ENCODE measurements at places on chromosomes 6 and 20.

DNA sequence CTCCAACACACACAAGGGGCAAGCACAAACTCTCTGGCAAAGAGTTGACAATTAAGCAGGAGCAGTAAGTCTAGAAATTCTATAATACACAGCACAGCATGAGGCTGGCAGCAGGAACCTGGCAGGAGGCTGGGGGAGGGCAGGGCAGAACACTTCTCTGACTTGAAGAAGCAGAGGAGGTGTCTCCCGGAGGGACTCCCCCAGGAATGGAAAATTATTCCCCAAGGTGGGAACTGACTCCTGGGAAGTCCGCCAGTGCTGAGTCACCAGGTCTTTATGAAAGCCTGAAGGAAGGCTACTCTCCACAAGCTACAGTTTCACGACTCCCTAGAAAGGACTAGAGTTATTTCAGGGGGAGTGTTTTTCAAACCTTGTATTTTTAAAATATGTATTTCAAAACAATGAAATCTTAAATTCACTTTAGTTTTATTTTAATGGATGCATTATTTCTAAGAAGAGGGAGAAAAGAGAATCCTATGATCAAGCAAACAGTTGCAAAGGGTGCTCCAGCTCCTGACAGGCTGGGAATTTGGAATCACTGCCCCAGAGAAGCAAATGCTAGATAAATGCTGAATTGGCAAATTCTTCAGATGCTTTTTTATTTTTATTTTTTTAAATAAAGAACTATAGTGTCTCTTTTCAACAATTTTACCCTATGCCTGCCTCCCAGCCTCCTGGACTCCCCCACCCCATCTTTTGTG is 192.8 kb downstream of the LY86 start:
- no peak for DNase-seq

DNA sequence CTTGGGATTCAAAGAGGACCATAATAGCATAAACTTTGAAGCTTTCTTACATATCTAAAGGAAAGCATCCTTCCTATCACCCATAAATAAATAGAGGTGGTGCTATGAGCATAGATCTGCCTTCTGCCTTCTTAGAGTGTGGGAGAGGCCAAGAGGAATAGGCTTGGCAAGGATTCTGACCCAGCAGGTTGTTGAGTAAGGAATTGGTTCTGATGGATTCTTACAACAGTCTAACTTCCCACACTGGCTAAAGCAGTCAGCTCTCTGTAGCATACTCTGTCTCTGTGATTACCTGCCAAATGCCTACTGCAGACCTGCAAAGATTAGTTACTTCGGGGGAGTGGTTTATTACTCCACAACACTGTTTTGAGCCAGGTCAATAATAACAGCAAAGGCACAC is 198.0 kb upstream of the RAB32 start:
- no peak for DNase-seq

GRCh38 chr6:113672491-113673149 is 184.5 kb upstream of the MARCKS start:
- no peak for DNase-seq

DNA sequence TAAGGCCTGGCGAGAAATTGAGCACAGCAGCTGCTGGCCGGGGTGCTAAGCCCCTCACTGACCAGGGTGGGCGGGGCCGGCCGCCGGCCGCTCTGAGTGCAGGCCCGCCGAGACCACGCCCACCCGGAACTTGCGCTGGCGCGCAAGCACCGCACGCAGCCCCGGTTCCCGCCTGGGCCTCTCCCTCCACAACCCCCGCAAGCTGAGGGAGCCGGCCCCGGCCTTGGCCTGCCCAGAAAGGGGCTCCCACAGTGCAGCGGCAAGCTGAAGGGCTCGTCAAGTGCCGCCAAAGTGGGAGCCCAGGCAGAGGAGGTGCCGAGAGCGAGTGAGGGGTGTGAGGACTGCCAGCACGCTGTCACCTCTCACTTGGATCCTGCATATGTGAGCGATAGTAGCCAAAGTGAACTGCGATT is 251.2 kb downstream of the GJA1 start:
- no peak for DNase-seq

DNA sequence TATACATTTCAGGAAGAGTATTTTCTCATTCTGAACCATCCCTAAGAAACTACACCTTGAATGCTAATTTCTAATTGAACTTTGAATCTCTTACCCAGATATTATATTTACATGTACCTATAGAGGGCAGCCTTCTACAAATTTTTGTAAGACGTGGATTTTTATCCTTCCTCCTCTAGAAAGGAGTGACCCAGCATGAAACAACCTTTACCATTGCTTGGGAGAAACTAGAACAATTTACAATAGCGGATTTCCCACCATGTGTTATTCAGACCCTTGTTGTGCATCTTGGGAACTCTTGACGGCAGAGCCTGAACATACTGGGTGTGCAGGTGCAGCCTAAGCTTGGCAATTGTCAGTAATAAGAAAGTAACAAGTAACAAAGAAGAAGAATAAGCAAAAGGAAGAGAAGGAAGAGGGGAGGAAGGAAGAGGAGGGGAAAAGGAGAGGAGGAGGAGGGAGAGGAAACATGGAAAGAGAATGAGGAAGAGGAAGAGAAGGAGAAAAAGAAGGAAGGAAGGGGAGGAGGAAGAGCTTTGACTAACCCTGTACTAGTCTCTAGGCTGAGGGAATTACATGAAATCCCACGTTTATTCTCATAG is 10.8 kb upstream of the TAAR1 start:
- DNase-seq: no peak

- DNase-seq: no peak
Observed at GRCh38 chr6:151166180-151166579, 73.6 kb upstream of the AKAP12 start.

DNA sequence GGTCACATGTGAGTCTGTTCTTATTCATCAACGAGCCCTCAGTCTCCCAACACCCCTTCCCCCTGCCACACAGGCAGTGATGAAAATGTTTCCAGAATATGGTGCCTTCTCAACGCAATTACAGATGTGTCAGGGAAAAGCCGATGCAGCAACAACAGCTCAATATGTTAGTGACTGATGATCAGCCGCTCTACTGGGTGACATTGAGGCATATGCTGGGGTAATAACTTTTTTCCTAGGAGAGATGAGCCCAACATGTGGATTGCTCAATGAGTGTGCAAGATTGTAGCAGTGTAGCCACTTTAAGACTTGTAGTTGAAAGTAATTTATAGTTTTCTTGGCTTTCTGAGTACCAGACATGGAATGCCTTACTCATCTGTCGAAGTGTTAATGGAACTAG is 49.4 kb downstream of the DTD1 start:
- no peak for DNase-seq

- no peak for DNase-seq
Observed at GRCh38 chr6:108592371-108593337, 31.9 kb downstream of the FOXO3 start.

DNA sequence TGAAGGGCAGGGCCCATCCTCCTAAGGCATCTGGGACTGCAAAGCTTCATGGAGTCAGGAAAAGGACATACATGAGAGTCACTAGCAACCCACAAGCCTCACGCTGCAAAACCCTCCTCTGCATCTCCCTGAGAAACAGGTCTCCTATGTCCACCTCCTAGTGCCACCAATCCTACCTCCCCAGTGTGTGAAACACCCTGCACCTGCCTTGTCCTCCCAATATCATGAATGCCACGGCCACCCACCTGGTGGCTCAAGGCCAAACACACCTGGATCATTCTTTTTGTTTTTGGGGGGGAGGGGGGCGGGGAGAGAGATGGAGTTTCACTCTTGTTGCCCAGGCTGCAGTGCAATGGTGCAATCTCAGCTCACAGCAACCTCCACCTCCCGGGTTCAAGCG is 90.5 kb downstream of the ZMYND8 start:
- no peak for DNase-seq

- DNase-seq: no peak
Observed at GRCh38 chr6:28996844-28997510, 8.1 kb downstream of the ZNF311 start.

GRCh38 chr20:3406481-3407039 is 909 bp downstream of the DNAAF9 start:
- peak; percentile 11 for DNase-seq

GRCh38 chr20:13793001-13793400 is 8.2 kb downstream of the NDUFAF5 start:
- DNase-seq: no peak

DNA sequence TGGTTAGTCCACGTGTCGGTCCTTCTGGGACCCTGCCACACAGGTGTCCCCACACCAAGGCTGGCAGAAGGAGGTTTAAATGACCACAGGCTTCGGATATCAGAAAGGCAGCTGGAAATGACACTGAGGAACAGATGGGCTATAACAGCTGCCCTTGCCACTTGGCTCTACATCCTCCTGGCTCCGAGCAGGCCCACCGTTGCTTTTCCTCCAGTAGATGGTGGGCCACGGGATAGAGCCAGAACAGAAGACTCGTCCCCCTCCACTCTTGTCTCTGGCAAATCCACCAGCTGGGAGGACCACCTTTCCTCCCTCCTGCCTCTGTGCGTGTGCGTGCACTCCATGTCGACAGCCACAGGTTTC is 17.6 kb downstream of the WRNIP1 start:
- no peak for DNase-seq

GRCh38 chr6:40253420-40253819 is 319.2 kb upstream of the MOCS1 start:
- DNase-seq: no peak

DNA sequence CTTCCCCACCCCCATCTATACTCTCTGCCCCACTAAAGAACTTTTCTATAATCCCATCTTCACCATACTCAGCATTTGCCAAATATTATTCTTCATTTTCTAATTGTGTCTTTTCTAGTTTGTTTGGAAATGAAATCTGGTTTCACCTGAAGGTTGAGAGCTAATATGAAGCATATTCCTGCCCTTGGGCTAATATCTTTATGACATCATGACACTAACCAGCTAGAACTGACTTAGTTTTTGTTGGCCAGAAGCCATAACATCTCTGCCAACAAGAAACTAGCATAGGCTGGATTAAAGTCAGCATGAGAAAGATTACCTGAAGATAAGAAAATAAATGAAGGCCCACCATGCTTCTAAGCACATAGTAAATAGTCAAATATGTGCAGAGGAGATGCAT is 16.7 kb downstream of the UNC5CL start:
- DNase-seq: no peak

DNA sequence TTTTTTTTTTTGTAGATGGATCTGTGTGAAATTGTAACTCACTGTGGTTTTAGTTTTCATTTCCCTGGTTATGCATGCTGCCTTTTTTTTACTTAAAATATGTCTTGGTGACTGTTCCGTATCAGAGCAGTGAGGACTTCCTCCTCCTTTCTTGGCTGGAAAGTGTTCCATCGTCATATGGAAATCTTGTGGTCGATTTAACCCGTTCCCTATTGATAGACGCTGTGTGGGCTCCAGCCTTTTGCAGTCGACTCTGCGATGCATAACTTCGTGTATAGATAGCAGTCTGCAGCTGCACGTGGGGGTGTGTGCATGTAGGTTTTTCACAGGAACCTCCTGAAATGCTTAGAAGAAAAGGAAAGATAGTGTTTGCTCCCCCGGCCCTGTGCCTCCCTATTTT is 28.1 kb upstream of the PNPLA1 start:
- no peak for DNase-seq

- no peak for DNase-seq
Observed at GRCh38 chr6:141421378-141421777, 711.3 kb upstream of the GJE1 start.

GRCh38 chr6:34239893-34240292 is 3.2 kb downstream of the HMGA1 start:
- DNase-seq: no peak

GRCh38 chr6:125415913-125416312 is 114.1 kb upstream of the HDDC2 start:
- DNase-seq: no peak

- no peak for DNase-seq
Observed at GRCh38 chr6:21075986-21076385, 517.6 kb upstream of the SOX4 start.

DNA sequence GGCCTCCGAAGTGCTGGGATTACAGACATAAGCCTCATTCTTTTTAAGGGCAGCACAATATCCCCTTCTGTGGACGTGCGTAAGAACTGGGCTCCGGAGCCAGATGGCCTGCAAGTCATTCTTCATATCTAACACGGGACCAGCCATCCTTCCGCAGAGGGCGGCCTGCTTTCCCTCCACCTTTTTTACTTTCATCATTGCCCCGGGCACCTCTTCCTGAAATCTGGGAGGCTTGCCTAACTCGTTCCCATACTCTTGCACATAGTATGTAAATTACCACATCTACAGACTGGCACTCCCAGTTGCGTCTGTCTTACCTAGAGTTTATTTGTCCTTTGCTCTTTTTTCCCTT is 29.9 kb upstream of the SLC23A2 start:
- DNase-seq: no peak

- no peak for DNase-seq
Observed at GRCh38 chr20:5696011-5696559, 54.1 kb upstream of the SHLD1 start.
